Panc1 (cell line): ENCODE measurements at places on chromosomes 4 and X.

DNA sequence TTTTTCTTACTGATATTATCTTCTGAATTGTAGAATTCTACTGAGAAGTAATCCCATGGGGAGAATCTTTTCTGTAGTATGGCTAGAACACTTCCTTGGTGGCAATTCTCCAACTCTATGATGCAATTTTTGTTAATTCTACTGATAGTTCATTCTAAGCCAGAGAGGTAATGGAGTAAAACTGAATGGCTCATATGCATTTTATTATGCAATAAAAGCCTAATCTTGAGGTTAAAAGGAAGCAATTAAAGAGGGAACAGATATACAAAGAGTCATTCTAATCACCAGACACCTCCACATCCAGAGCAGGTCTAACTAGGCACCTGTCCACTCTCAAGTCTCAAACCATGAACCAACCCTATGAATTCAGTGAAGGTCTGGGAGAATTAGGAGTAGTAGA lies 9.7 kb downstream of the RAP2C start:
- no peak for DNase-seq

DNA sequence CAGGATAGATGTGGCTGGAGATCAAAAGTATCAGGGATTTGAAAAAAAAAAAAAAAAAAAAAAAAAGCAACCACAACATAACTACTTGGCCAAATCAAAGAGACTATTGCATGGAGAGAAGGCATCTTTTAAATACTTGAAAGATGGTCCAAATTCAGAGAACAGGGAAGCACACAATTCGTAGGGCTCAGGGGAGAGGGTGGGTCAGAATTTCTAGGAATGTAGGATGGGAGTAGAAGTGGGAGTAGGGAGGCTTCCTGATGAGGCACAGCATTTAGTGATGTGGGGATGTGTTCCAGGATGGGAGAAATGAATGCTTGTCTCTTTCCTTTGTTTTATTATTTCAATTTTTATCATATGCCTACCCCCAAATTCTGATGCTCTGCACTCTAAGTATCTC lies 36.3 kb downstream of the RTL3 start:
- no peak for DNase-seq

- DNase-seq: no peak
Measured at GRCh38 chrX:16063141-16063540, 60.2 kb upstream of the GRPR start.

- no peak for DNase-seq
Measured at GRCh38 chrX:71667328-71668247, at the start of gene LOC101059915. Gene LOC101059915, plus strand, starts transcription at chrX:71667546.

GRCh38 chr4:16900325-16900724 lies 1.9 kb upstream of the LDB2 start:
- no peak for DNase-seq

DNA sequence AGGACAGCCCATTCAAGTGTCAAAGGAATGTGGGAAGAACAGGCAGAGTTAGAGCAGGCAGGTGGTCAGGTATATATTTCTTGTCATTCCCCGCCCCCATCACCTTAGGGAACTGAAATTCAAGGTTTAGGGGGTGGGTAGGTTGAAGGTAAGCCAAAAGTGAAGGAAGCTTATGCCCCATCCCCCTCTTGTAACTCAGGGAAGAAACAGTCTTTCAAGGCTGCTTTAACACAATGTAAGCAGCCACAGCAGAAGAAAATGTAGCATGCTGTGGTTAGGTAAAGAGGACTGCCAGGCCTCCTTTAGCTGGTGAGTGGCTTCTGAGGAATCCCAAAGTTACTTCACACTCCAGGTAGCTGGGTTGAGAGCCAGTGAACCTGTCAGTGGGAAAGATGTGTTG lies 122.3 kb downstream of the RS1 start:
- DNase-seq: no peak

- DNase-seq: no peak
Measured at GRCh38 chrX:75546724-75547511, 24.1 kb upstream of the ZDHHC15 start.

DNA sequence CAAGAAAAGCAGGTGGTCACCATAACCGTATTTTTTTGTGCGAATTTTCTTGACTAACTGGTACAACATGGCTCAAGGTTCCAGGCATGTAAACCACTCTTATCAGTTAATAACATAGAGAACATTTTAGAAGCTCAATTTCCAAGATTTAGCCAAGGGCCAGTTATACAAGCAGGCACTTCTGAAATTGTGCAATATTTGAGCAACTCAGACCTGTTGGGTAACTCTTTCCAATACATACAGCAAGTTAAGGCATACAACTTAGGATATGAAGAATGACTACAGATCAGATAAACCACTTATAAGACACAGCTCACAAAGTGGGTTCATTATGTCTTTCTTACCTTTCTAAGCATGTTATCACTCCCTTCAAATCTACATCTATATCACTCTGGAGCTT lies 43.9 kb downstream of the ZNF280C start:
- no peak for DNase-seq

DNA sequence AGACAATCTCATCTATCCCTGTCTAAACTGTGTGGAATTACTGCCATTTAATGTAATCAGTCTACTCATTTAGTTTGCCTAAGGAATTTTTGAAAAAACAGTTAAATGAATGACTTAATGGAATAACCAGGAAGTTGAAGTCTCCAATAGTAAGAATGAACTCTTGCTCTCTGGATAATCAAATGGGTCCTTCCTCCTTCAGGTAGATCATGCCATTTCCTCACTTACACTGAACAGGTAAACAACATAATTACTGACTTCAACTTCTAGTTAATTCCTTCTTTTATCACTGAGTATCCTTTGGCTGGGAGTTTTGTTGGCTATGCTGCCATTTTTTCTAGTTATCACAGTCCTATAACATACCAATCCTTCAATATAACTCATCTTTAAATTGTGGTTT lies 56.0 kb downstream of the ELOVL6 start:
- no peak for DNase-seq

- no peak for DNase-seq
Measured at GRCh38 chr4:83174844-83175414, 60.4 kb upstream of the PLAC8 start.

GRCh38 chr4:41427306-41427882 lies 110.6 kb upstream of the LIMCH1 start:
- no peak for DNase-seq

GRCh38 chr4:67198727-67199126 lies 346.6 kb downstream of the CENPC start:
- no peak for DNase-seq

GRCh38 chr4:154067786-154068185 lies 278.9 kb upstream of the SFRP2 start:
- DNase-seq: no peak

DNA sequence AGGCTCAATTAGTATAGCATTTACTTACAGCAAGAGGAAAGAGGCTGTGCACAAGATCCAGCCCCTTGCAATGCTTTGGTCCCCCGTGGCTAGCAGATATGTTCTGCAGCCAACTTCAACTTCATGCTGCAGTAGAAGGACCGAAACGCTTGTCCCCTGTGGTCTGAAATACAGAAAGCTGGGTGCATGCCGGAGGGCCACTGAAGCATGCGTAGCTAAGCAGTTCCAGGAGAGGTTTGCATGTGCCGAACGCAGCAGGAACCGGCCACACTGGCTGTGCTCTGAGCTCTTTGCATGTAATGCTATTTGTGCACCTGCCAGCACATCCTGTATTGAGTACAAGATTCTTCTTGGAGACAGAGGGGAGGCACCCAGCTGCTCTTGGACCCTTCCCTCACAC lies 35.8 kb upstream of the SHISA3 start:
- DNase-seq: no peak

GRCh38 chr4:157014621-157015591 lies 43.3 kb upstream of the PDGFC start:
- DNase-seq: no peak

DNA sequence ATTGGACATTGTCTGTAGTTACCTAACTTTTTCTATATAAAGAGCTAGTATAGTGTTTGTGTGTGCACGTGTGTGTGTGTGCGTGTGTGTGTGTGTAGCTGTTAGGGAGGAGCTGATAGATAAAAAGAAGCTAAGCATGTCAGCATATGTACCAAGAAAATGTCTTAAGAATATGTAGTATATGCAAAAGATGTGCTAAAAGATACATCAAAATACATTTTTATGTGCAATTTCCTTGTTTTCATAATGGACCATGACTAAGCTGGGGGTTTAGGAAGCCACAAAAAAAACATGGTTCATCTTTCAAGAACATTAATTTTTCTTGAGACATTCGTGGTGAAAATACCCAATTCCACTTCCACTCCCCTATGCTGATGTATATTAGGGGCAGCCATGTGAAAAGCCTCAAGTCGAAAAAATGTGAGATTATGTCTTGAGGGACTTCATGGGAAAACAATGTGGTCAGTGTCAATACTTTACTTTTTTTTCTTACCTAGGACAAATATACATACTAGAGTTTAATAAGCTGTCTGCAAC lies 1599.7 kb downstream of the ARAP2 start:
- DNase-seq: no peak

DNA sequence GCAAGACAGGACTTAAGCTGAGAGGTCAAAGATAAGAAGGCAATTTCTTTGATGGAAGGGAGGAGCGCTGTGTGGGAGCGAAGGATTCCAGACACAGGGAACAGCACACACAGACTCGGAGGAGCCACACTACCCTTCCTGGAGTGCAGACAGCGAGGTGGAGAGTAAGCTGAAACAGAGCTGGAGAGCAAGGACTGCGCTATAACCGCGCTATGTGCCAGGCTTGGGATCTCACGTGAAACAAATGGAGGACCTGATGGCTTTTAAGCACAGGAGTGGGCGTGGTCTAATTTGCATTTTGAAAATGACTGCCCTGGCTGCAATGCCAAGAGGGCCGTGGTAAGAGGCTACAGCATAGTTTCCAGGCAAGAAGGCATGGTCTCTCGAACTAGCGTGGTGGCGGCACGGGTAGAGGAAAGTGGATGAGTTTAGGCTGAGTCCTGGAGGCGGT lies 113.9 kb upstream of the SORBS2 start:
- DNase-seq: no peak

DNA sequence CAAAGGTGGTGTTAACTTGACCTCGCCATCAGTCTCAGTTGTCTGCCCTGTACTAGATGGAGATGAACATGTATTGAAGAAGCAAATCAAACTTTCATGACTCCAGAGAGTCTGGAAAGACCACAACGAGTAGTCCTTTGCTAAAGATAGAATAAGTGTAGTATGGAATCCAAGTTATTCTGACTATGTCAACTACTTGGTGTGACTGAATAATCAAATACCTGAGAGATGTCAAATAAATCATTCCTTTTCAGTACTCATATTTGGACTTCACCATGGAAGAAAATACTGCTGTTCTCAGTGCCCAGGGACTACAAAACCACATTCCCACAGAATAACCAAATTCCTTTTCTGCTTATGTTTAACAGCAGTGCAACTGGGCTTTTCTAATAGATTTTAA lies 161.2 kb upstream of the SPRY1 start:
- no peak for DNase-seq

DNA sequence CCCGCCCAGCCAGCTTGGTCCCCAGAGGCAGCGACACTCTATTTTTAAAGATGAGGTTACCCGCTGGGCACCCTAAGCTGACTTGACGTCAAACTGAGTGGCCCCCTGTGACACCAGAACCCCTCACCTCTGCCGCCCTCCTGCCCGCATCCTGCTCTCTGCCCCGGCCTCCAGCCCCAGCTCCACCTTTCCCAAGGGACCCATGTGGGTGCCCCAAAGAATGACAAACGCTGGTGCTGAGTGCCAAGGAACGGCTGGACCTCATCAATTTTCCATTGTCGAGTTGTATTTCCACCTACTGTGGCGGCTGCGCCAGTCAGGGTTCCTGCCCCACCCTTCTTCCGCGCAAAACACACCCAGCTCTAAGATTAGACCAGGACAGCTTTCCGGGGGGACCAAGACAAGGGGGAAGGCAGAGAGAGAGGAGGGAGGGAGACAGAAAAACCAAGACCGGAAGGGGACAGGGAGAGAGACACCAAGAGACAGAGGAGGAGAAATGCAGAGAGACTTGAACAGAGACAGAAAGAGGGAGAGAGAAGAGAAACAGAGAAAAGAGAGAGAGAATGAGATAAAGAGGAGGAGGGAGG lies 2.0 kb downstream of the PRKX start:
- no peak for DNase-seq

- DNase-seq: no peak
Measured at GRCh38 chrX:1222531-1223241, 10.2 kb upstream of the CRLF2 start.

GRCh38 chr4:189278597-189279165 lies 662.0 kb upstream of the FRG1 start:
- DNase-seq: no peak

DNA sequence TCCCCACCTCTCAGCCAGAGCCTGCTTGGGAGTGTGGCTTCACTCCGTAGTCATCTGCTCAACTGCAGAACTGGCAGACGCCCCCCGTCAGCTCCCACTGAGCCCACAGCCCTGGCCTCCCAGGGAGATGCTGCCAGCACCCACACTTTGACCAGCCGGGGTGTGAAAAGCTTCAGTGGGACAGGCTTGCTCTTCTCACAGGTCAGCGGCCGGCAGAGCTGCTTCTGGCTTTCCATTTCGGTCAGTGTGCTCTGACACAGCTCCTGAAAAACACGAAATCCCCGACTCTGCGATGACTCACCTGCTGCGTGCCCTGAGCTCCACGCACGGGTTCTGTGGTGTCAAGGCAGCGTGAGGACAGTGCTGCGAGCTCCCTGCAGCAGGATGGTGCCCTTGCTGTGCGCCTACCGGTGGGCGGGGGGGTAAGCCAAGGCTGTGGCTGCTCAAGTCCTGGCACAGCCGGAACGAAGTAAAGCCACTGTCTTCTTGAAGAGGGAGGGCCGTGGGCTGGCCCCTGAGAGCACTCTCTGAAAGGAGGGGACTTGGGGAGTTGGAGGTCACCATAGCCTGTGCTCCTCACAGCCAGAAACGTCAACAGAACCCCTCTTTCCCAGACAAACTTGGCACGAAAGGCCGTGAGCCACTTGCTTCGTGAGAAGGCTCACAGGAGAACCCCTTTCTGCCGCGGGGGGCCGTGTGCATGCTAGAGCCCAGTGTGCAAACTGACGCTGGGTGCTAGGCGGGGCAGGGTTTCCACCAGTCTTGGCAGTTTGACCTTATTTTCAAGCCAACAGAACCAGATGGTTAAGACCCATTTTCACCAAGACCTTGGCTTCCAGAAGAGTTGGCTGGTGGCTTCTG lies 23.6 kb downstream of the NOP14 start:
- no peak for DNase-seq

DNA sequence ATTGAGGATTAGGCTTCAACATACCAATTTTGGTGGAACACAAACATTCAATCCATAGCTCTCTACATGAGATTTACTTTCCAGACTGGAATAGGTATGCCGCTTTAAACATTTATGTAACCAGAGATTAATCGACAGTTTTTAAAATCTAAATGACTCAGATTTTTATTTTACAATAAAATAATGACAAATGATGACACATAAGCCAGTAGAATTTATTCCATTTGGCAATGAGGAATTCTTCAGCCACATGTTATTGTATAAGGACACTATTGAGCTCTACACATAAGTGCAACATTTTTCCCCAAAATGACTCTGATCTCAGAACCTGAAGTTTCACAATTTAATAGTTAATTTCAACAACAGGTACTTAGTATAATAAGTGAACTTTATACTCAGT lies 227.0 kb upstream of the PRPS2 start:
- no peak for DNase-seq
